ENCODE measurements at places on chromosomes 5 and 9.

DNA sequence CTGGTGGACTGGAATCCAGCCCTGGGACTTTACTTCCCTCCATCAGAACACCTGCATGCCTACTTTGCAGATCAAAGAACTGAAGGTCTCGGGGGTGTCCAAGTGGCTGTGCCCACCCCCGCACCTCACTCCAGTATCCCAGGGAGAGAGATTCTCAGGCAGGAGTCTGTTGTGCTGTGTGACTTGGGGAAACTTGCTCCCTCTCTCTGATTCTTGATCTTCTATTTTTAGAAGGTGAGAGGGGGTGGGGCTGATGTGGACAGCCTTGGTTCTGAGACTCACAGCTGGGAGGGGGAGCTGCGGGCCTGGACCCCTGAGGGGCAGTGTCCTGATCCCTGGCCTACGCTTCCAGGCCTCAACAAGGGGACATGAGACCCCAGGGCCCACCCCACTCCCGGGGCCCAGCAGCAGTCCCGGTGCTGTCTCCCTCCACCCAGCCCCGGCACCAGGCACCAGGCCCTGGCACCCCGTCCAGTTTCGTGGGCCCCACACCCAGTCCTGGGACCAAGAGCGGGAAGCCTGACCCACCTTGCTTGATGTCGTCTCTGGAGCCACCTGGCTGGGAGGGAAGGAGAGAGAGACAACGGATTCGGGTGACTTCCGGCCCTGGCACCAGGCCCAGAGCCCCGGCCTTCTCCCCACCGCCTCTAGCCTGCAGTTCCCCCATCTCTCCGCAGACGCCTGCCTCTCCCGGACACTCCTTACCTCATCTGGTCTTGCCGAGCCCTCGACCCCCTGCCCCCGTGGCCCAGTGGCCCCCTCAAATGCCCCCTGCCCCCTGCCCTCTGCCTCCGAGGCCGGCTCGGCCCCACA, 74.0 kb upstream of the SPTLC1 start:
- no peak for DNase-seq

DNA sequence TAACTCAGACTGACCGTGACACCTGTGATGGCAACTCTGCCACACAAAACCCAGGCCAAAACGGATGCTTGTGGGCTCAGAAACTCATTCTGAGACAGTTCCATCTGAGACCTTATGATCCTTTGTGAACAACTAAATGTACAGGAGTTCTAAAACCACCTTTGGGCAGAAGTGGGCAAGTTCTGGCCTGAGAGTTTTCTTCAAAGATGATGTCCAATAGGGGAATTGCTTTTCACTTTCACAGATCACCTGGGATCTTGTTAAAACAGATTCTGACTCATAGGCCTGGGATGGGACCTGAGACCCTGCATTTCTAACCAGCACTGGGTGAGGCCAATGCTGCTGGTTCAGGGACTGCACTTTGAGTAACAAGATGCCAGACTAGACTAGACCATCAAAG, 67.8 kb upstream of the SLC25A51 start:
- no peak for DNase-seq

DNA sequence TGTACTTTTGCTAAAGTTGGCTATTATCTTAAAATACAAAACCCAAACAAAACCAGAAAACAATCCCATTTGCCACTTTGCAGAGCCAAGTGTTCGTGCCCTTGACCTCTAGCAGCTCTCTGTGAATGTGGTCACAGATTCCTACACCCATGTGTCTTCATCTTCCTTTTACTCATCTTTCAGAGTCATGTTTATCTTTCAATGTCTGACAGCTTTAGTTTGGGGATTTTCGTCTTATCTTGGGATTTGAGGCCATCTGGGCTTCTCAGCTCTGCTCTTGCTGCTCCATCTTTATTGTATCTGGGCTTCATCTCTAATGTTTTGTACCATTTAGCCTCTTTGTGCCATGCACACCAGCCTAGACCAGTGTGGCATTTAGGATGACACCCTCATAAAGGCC, 81.0 kb downstream of the DAPK1 start:
- DNase-seq = no peak

DNA sequence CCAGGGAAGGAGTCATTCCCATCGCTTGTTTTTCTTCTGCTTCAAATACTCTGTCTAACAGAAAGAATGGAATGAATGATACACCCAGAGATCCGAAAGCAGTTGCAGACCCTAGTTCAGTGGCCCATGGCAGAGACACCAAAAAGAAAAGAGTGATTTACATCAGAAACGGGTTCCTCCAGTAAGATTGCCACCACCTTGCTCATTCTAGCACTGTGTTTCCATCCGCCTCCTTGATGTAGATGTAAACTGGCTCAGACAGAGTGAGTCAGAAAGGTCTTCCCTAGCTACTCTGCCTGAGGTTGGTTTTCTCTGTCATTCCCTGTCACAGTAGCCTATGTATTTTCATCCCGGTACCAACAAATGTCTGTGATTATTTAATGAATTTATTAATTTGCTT, 15.9 kb upstream of the CLINT1 start:
- DNase-seq = no peak

DNA sequence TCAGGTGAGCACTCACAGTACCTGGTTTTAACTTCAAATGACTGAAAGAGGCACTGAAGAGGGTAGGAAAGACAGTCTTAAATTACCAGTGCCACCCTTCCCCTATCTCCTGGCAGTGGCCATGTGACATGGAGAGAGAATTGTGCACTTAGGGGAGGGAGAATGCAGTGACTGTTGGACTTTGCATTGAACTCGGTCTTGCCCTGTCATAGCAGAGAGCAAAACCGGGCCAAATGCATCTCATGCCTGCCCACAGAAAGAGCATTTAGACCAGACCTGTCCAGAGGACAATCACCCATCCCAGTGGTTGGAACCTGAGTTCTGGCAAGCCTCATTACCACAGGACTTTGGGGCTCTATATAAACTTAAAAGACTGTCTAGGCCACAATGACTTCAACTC, 211.8 kb upstream of the SH3GL2 start:
- no peak for DNase-seq

DNA sequence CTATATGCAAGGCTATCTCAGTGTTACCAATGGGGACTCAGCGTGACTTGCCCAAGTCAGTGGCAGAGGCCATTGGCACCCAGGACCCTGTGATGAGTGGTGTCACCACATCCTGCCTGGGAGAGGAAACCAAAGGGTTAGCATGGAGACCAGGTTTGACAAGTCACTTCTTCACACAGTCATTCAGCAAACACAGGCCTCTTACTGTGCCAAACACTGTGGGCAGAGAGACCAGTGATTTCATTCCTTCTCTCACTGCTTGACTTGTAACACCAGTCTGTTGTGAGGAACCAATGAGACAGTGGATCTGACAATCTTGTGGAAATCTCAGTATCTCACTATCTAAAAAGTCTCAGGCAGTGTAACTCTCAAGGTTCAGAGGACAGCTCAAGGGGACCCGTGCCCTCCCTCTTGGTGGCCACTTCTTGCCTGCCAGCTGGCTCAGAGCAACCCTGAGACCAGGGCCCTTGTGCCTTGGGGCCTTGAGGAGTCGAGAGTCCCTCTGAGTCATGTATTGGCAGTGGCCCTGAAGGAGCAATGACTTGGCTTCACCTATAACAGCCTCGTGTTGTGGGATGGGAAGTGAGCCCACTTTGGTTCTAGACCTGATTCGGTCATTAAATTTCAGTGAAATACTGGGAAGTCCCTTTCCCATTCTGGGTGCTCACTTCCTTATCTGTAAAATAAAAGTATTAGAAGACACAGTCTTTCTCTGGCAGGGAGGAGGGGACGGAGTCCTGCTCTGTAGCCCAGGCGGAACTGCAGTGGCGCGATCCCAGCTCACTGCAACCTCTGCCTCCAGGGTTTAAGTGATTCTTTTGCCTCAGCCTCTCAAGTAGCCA, 1.6 kb downstream of the FABP6 start:
- no peak for DNase-seq

DNA sequence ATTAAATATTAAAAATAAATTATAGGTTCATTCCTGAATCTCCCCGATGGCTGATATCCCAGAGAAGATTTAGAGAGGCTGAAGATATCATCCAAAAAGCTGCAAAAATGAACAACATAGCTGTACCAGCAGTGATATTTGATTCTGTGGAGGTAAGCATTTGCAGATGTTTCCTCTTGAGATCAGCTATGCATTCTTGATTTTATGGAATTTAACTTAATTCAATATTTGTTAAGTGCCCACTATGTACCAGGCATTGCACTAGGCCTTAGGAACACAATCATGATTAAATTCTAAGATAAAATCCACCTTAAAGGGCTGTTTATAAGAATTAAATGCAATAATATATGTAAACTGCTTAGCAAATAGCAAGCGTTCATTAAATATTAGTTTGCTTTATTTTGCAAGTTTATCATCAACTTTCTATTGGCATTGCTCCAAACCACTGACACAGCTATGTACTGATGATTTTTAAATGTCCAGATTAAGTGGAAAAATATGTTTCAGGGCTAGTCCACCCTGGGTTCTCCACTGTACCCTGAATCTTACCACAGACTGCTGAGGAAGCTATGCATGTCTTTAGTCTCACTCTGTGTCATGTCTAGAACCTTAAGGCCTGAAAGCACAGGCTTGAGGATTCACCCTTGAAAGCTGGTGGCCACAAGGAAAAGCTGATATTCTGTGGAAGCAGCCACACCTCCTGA, 33.2 kb downstream of the SLC22A4 start:
- DNase-seq = no peak

DNA sequence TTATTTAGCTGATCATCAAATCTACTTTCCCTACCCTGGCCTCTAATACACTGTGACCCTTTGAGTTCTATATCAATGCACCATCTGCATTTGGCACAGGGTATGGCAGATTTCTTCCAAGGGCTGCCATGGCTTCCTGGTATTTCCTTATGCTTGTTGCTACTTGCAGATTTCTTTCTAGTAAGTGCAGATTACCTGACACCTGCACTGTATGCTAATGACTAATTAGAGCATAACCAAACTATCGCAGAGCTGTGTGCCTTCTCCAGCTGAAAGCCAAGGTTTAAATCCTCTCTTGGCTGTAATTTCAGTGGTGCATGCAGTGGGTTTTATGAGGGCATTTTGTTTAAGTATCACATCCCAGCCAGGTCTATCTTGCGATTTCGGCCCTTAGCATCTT, 293.7 kb downstream of the KIF4B start:
- no peak for DNase-seq

DNA sequence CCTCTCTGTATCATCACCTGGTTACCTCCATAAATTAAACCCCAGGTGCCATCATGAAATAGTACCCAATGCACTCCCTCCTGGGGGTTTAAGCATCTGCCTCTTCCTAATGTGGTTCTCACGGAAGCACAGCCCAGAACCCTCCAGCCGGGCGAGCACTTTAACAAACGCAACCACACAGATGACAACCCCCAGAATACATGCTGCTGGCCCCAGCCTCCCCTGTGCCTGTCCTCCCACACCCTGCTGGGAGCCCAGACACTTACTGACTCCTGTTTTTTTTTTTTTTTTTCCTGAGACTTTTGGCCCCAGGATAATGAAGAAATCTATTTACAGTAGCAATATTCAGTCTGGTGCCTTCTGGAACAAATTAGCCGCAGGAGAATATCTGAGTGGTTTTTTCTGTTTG, 50.0 kb upstream of the COL5A1 start:
- no peak for DNase-seq

- no peak for DNase-seq
Observed at GRCh38 chr5:65229841-65230240, 251.9 kb downstream of the ADAMTS6 start.

- no peak for DNase-seq
Observed at GRCh38 chr5:65070026-65070425, 301.3 kb downstream of the CWC27 start.

GRCh38 chr9:24218656-24219055, 327.0 kb downstream of the IZUMO3 start:
- DNase-seq = no peak

DNA sequence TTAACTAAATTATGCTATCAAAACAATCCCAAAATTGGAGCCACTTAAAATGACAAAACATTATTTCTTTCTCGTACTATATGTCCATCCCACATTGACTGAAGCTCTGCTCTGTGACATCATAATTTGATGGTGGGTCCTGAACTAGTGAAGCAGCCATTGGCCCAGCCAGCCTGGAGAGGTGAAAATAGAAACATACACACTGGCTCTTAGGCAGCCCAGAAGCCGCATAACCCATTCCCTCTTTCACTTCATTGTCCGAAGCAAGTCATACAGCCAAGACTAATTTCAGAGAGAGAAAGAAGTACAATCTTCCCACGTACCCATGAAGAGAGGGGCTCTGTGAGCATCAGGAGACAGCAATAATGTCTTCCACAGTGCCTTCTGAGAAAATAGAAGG, 342.5 kb downstream of the NFIB start:
- DNase-seq = no peak

GRCh38 chr5:66438087-66438486, 158.1 kb upstream of the MAST4 start:
- no peak for DNase-seq

DNA sequence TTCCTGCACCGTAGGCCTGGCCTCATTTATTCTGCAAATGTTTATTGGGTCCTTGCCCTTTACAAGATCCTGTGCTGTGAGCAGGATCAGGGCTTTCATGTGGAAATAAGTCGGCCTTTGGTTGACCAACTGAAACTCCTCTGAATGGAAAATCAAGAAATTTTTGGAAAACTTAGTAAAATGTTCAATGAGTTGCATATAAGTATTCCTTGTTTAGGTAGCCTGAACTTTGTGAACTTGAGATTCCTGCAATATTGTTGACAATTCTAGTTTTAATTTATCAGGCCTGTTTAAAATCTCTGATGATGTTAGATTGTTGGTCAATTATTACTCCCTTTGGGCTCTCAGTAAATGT, 1.1 kb downstream of the MAML1 start:
- DNase-seq = no peak

- DNase-seq = no peak
Observed at GRCh38 chr9:135046739-135047350, 40.6 kb upstream of the OLFM1 start.

GRCh38 chr5:146799231-146799630, 79.3 kb downstream of the PPP2R2B start:
- no peak for DNase-seq

DNA sequence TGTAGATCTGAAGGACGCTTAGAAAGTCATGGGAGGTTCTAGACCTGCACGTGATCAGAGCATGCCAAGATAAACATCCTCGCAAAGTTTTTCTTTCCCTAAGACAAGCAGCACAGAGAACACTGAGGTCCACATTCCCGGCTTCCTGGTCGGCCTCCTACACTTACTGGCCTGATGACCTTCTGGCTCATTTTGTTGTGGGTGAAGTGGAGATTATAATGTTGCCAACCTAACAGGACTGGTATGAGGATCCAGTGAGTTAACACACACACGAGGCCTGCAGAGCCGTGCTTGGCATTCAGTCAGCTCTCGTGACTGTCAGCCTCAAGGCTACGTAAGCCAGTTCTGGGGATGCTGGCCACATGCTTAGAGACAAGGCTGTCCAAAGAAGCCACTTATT, 186.0 kb downstream of the TENT4A start:
- DNase-seq = no peak

GRCh38 chr5:173917788-173918786, 29.9 kb downstream of the CPEB4 start:
- peak; percentile 38 for DNase-seq

DNA sequence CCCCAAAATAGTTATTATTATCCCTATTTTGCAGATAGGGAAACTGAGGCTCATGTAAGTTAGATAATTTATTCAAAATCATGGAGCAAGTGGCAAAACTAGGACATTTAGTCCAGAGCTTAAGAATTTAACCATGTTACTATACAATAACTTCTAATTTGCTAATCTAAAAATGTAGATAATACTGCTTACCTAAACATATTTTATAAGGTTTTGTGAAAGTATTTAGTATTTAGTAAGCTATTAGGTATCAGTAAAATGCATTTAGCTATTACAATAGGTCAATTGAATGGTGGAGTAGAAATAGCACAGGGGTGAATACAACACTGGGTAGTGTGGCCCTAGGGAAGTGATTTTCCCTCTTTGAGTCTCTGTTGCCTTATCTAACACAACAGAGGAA, 648.3 kb downstream of the KIF4B start:
- DNase-seq = no peak

- DNase-seq = no peak
Observed at GRCh38 chr9:98075332-98075805, 18.8 kb downstream of the NANS start.
